A549 treated with RU486 at 1 μM for 4 hours (cell line): ENCODE measurements at places on chromosomes 2 and 18. TPM values are rescaled to one million over a fixed set of nuclear protein-coding genes. Genes with fewer than 3 reads are reported as not detected.

Gene FEV
- not detected in 5 replicates for total RNA-seq

Gene CDH20
- total RNA-seq: not detected in 5 replicates

Gene GALNT13
- 7.5 to 12.4 TPM (median 10.0 TPM) in 5 replicates for total RNA-seq

Gene STEAP3
- total RNA-seq: 34.1 to 46.9 TPM (median 41.3 TPM) in 5 replicates

Gene IGFBP5
- 0.14 to 0.32 TPM (median 0.29 TPM) in 5 replicates for total RNA-seq

Gene KIAA2012
- not detected in 5 replicates for total RNA-seq

Gene LCT
- 0.03 to 0.07 TPM (median 0.05 TPM) in 3 of 5 replicates, not detected in the others for total RNA-seq

Gene TRIM43
- total RNA-seq: 0.06 TPM in 1 of 5 replicates, not detected in the others

Gene ZNF804A
- total RNA-seq: not detected in 5 replicates

Gene UGT1A5
- not detected in 5 replicates for total RNA-seq

Gene ASAP2
- total RNA-seq: 24.6 to 41.0 TPM (median 37.0 TPM) in 5 replicates

Gene NR4A2
- total RNA-seq: 2.4 to 4.0 TPM (median 3.2 TPM) in 5 replicates

Gene SGO2
- 4.0 to 16.4 TPM (median 14.5 TPM) in 5 replicates for total RNA-seq

Gene SKOR2
- total RNA-seq: not detected in 5 replicates

Gene TMEM178A
- total RNA-seq: 0.10 to 0.20 TPM (median 0.15 TPM) in 3 of 5 replicates, not detected in the others

Gene BOK
- total RNA-seq: 22.0 to 37.5 TPM (median 29.3 TPM) in 5 replicates

Gene RAPH1
- 5.6 to 6.8 TPM (median 6.4 TPM) in 5 replicates for total RNA-seq

Gene CAVIN2
- 6.9 to 13.5 TPM (median 12.4 TPM) in 5 replicates for total RNA-seq

Gene SPATS2L
- total RNA-seq: 130 to 141 TPM (median 133 TPM) in 5 replicates

Gene KRTCAP3
- 0.66 to 1.1 TPM (median 0.73 TPM) in 5 replicates for total RNA-seq

Gene CGREF1
- total RNA-seq: 7.3 to 9.3 TPM (median 8.3 TPM) in 5 replicates

Gene SLC4A3
- total RNA-seq: 1.7 to 3.4 TPM (median 2.3 TPM) in 5 replicates

Gene CYP27C1
- total RNA-seq: 4.1 to 5.4 TPM (median 4.9 TPM) in 5 replicates

Gene NPC1
- total RNA-seq: 72.0 to 111 TPM (median 92.2 TPM) in 5 replicates

Gene AGXT
- not detected in 5 replicates for total RNA-seq

Gene SMAD2
- total RNA-seq: 51.0 to 73.9 TPM (median 68.6 TPM) in 5 replicates

Gene C2orf81
- 1.9 to 3.5 TPM (median 3.2 TPM) in 5 replicates for total RNA-seq

Gene UNC80
- total RNA-seq: not detected in 5 replicates

Gene CRYGD
- not detected in 5 replicates for total RNA-seq

Gene GRHL1
- 0.73 to 2.7 TPM (median 1.2 TPM) in 5 replicates for total RNA-seq

Gene ADNP2
- total RNA-seq: 10.0 to 12.1 TPM (median 11.6 TPM) in 5 replicates

Gene PLA2R1
- total RNA-seq: 1.4 to 2.9 TPM (median 2.6 TPM) in 5 replicates

Gene LRRC30
- not detected in 5 replicates for total RNA-seq

Gene SEMA4C
- total RNA-seq: 15.2 to 22.7 TPM (median 21.1 TPM) in 5 replicates

Gene KIF5C
- total RNA-seq: 0.16 to 0.42 TPM (median 0.35 TPM) in 5 replicates

Gene ELOA2
- not detected in 5 replicates for total RNA-seq

Gene RFX8
- not detected in 5 replicates for total RNA-seq

Gene PPP1R1C
- 1.7 to 3.3 TPM (median 1.8 TPM) in 5 replicates for total RNA-seq

Gene ANKRD62
- total RNA-seq: not detected in 5 replicates

Gene IRS1
- total RNA-seq: 11.5 to 17.3 TPM (median 15.6 TPM) in 5 replicates

Gene ZNF521
- not detected in 5 replicates for total RNA-seq

Gene MBD2
- total RNA-seq: 41.2 to 77.2 TPM (median 57.1 TPM) in 5 replicates
